NCI-H2029 treated with DMSO at 0.1 percent for 48 hours (cell line): ENCODE measurements at places on chromosomes 16 and 17.

DNA sequence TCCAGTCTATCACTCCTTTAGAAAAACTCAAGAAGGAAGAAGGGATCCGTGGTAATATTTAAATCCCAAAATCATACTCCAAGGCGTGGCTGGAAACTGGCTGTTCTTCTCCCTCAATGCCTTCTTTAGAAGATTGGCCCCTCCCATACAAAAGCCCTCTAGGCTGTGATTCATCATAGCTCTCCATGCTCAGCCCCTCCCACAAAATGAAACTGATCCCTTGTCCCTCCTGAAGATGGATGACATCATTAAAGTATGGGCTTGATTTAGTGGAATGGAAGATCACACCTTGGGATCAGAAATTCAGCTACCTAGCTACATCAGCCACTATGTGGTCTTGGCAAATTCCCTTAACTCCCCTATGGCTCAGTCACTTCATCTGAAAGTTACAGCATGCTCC, 4.1 kb downstream of the GRIN2A start:
- DNase-seq: no peak

GRCh38 chr16:10641953-10642949, 52.5 kb downstream of the TEKT5 start:
- no peak for DNase-seq

- DNase-seq: no peak
Observed at GRCh38 chr17:80679816-80680215, 135.2 kb downstream of the RPTOR start.

DNA sequence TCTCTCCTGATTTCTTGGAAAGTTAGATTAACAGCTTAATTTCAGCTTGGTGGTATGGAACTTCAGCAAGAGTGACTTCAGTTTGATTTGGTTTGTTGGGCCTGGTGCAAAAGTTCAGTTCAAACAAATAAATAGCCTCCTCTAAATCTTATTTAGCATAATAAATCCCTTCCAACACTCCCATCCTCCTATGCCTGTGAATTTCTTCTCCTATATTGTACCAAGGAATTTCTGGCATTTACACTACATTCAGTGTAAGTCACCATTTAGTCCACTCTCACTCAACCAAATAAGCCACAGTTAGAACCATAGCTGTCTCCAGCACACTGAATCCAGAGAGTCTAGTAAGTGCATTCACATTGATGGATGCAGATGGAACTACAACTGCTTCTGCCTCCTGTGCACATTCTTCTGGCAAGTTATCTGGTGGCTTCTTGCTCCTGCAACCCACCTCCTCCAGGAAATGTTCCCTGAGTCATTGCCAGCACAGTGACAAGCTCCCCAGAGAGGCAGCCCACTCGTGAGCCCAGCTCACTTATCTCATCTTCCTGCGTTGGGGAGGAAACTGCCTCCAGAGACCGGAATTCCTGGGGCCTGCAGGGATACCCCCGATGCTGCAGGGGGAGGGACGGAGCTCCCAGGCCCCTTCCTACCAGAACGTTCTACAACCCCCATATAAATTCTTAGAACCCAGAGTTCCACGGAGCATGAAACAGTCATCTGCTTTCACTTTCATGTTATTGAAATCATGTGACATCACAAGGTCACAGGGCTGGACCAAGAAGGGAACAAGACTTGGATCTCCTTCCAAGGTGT, 318.3 kb downstream of the PHKB start:
- no peak for DNase-seq

DNA sequence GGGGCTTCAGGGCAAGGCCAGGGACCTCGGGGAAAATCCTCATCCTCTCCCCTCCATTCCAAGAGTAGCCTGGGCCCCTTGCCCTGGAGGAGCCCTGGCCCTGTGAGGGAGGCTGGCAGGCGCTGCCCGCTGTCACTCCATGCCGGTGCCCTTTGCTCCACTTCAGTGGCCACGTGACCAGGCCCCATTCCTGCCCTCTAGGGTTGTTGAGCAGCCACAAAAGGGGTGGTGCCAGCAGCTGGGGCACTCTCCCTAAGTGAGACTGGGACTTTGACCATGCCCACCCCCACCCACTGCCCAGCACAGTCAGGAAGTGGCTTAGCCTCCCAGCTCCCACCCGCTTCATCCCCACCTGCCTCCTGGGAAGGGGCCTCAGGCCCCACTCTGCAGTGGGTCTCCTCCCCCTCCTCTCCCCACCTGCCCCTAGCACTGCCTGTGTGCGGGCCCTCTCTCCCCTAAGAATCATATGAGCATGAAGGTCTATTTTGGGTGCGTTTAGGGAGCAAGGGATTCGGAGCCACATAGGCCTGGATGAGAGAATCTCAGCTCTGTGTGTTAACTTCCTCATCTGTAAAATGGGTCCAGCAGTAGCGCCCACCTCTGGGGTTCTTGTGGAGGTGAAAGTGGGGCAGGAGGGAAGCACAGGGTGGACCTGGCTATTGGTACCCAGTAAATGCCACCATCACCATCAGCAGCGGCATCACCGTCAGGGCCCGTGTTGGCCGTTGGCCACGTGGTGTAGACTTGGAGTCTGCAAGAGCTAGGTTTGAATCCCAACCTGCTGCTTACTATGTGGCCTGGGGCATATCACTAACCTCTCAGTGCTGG, 7.2 kb downstream of the PDK2 start:
- DNase-seq: no peak

- no peak for DNase-seq
Observed at GRCh38 chr16:64659866-64660265, 462.0 kb downstream of the CDH11 start.

DNA sequence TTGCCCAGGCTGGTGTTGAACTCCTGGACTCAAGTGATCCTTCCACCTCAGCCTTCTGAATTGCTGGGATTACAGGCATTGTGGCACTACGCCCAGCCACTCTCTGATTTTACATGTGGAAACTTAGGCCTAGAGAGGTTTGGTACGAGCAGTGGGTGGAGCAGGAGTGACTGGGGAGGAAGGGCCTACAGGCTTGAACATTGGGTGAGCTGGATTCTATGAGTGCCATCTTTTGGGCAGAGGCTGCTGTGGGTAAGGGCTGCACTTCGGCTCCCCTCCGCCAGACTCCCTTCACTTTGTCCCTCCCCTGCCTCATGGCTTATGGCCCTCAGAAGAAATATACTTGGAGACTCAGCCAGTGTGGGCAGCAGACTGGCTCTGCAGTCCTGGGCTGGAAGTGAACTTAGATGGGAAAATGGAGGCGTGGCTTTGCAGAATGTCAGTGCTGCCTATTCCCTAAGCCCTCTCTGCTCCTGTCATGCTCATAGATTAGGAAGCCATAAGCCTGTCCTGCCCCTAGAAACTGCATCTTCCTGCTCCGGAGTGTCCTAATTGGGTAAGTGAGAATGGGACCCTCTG, 9.5 kb upstream of the MRC2 start:
- no peak for DNase-seq

GRCh38 chr16:80576343-80576912, 35.6 kb downstream of the DYNLRB2 start:
- no peak for DNase-seq

DNA sequence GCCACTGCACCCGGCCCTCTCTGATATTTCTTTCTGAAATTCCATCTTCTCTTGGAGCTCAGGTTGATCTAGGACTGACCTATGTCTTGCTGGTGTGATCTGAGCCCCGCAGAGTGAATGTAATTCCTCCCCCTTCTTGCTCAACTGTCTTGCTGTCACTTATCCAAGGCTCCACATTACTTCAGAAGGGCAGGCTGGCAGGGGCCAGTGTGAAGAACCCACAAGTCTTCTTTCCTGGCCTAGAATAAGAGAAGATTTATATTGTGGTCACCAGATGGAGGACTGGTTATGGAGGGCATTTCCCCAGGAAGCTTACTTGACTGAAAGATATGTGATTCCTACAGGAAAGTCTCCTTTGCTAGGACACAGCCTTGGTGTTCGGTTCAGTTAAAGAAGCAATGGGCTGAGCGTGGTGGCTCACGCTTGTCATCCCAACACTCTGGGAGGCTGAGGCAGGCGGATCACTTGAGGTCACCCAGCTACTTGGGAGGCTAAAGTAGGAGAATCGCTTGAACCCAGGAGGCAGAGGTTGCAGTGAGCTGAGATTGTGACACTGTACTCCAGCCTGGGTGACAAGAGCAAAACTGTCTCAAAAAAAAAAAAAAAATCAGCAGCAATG, 13.4 kb downstream of the ITGAL start:
- no peak for DNase-seq

- DNase-seq: no peak
Observed at GRCh38 chr17:75830164-75831031, 13.8 kb downstream of the UNC13D start.

- no peak for DNase-seq
Observed at GRCh38 chr17:16880121-16880842, 91.6 kb downstream of the TNFRSF13B start.

DNA sequence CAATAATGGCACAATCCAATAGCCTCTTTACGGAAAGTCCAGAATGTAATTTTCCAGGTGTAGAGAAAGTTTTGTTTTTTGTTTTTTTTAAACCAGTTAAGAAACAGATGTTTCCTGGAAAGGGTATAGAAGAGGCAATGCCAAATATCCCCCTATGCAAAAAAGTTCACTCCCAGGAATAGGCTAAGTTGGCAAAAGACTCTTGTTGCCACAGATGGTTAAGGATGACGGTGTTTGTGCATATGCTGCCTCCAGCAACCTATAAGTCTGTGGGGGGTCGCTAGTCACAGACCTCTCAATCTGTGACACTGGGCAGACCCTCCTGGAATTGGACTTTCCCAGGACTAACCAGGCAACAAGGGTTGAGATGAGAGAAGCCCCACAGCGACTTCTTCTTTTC, 20.9 kb upstream of the HP start:
- no peak for DNase-seq

DNA sequence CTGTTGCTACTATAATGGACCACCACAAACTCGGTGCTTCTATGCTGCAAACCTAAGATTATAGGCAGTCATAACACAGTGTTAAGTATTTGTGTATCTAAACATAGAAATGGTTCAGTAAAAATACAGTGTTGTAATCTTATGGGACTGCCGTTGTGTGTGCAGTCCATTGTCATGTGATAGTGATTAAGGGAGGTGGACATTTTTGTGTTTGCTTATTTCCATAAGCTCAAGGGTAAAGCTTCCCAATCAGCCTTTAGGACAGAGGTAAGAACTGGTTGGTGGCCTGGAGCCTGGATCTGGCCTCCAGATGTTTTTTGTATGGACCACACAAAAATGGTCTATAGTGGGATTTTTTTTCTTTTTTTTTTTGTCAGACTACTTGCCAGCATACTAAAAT, 29.9 kb downstream of the WWOX start:
- no peak for DNase-seq

GRCh38 chr17:17724307-17725010, 43.2 kb downstream of the RAI1 start:
- DNase-seq: no peak

DNA sequence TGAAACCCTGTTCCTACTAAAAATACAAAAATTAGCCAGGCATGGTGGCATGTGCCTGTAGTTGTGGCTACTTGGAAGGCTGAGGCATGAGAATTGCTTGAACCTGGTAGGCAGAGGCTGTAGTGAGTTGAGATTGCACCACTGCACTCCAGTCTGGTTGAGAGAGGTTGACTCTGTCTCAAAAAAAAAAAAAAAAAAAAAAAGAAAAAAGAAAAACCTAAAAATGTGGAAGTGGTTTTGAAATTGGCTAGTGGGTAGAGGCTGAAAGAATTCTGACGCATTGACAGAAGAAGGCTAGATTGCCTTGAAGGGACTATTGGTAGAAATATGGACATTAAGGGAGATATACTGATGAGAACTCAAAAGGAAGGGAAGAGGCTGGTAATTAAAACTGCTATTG, 33.6 kb upstream of the CPPED1 start:
- DNase-seq: no peak

- no peak for DNase-seq
Observed at GRCh38 chr17:75152523-75152921, 1.8 kb downstream of the JPT1 start.

- no peak for DNase-seq
Observed at GRCh38 chr17:58311429-58311894, 17.1 kb downstream of the TSPOAP1 start.

DNA sequence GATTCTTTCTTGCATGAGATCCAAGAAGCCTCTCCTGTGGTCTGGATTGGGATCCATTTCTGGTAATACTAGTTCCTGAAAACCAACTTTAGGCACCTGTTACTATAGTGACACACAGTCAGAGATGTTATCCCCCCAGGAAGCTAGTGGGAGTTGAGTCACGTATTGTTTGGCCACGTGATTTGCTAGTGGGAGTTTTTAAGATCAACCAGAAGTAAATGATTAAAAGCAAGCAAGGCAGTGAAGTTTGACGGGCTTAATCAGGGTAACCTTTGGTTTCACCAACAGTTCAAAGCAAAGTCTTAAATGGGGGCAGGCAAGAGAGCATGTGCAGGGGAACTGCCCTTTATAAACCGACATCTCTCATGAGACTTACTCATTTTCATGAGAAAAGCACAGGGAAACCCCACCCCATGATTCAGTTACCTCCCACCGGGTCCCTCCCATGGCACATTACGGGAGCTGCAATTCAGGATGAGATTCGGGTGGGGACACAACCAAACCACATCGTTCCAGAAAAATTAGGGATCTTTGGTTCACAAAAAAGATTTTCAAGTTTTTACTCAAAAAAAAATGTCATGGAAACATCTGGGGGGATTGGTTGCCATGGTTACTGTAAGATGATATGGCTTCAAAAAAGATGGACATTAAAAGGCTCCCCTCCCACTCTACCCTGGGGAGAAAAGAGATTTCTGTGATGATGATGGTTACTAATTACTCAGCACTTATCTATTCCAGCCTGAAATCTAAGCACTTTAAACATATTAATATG, 483.1 kb upstream of the ERCC4 start:
- no peak for DNase-seq

DNA sequence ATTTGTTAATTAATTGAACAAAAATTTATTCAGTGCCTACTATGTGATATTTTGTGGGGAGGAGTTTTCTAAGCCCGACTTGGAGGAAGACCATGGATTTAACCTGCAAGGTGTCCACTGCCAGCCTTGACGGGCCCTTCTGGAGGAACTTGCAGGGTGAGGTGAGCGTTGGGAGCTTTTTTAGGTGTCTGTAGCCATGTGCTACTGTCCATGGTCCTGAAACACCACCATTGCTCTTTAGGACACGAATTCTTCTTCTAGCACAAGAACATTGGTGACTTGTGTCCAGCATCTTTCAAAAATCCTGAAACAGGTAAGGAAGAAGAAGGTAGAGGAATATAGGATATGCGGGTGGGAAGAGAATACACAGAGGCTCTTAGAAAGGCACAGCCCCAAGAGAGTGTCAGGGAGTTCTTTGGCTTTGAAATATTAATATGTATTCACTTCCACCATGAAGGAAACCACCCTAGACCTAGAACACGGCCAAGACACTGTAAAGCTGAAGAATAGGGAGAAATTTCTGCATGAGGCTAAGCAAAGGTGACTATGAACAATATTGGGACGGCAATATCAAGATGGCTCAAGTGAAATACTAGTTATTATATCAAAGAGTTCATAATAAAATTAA, 27.9 kb upstream of the OR4D1 start:
- no peak for DNase-seq
